ENCODE measurements at places on chromosomes 3 and 15.

- DNase-seq, result no peak
Measured at GRCh38 chr15:45523166-45523460, 558 bp upstream of the SLC30A4 start.

- no peak for DNase-seq
Measured at GRCh38 chr15:69979783-69980182, 117.9 kb downstream of the TLE3 start.

DNA sequence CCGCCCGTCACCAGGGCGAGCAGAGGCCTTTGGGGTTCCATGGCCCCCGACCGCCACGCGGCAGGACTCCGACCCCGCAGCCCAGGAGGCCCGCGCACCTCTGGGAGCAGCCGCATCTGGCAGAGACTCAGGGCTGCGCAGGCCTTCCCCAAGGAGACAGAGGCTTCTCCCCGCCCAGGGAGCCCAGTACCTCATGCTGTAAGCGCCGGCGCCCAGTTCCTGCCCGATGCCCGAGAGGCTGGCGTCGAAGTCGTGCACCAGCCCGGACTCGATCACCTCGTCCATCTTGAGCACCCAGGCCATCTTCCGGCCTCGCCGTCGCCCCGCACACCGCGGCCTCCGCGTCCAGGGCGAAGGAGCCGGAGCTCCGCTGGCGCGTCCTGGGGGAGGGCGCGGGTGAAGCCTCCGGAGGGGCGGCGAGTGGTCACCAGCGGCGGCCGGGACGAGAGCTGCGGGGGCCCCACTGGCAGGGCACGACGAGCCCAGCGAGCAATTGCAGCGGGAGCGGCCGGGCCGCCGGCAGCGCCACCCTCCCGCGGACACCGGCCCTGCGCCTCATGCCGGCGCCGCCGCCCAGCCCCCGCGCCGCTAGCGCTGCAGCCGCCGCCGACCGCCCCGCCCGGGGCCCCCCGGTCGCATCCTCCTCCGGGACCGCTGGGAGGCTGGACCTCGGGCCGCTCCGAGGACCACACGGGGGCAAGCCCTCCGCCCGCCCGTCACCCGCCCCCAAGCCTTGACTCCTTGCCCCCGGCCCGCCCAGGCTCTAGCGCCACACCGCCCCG, 468 bp downstream of the UBP1 start:
- peak; percentile 36 for DNase-seq

GRCh38 chr3:112508261-112508660, 9.0 kb upstream of the BTLA start:
- no peak for DNase-seq

DNA sequence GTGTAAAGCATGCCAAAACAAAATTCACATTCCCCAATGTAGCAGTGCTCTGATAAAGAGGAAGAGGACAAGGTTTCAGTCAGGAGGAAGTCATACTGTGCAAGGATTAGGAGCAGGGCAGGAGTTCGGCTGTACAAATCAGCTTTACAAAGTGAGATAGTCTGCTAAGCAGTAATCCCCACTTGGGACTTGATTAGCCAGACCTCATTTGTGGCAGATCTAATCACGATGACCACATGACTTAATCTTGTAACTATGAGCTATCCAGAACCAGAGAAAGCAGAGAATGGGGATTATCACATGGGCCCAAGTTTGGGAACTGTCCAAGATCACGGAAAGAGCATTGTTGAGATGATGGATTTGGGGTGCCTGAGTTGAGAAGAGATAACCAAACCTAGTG, 7.8 kb downstream of the DCBLD2 start:
- no peak for DNase-seq

DNA sequence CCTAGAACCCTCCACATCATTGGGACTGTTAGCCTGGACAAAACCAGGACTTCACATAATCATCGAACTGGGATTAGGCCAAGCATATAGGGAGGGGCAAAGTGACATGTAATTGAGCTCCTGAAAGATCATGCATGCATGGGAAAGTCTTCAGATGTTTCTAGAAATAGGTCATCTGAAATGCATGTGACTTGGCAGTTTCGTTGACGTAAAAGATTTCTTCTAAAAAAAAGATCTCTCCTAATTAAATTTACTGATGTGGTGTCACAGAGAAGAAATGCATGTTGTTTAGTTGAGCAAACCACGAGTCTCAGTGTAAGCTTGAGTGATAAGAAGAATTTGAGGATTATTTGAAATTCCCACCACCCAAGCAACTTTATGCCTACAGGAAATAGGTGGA, 70.0 kb upstream of the LIMD1 start:
- peak; percentile 75 for DNase-seq

GRCh38 chr15:79357566-79357965, 46.7 kb downstream of the TMED3 start:
- DNase-seq, result no peak

DNA sequence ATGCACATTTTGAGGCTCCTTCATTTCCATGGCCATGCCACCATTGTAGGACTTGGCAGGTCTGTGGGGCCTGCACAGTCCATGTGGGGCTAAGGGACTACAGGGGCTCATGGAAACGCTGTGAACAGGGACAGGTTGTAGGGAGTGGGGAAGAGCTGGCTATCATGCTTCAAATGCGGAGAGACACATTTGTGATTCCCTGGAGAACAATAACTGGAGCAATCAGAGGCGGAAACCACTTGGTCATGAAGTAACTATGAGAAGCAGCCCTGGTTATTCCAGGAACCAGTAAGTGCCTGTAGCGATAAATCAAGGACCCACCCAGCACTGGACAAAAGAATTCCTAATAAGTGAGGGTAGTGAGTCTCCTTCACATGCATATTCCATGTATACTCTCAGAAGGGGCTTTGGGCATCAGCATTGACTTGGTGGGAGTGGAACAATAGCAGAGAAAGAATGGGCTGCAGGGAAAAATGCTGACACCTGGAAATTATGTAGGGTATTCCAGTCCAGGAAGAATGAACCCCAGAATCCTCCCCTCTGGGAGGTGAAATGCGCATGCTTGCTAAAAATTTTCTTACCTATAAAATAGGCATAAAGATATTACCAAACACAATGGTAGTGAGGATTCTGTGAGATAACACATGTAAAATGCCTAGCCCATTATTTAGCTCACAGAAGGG, 251.4 kb upstream of the ROPN1 start:
- DNase-seq, result no peak

GRCh38 chr15:100948430-100948762, 29.2 kb downstream of the LRRK1 start:
- DNase-seq, result no peak

GRCh38 chr3:51799879-51800749, 21.1 kb upstream of the IQCF6 start:
- DNase-seq, result peak; percentile 58

- no peak for DNase-seq
Measured at GRCh38 chr15:77967798-77968197, 109.7 kb downstream of the TBC1D2B start.

DNA sequence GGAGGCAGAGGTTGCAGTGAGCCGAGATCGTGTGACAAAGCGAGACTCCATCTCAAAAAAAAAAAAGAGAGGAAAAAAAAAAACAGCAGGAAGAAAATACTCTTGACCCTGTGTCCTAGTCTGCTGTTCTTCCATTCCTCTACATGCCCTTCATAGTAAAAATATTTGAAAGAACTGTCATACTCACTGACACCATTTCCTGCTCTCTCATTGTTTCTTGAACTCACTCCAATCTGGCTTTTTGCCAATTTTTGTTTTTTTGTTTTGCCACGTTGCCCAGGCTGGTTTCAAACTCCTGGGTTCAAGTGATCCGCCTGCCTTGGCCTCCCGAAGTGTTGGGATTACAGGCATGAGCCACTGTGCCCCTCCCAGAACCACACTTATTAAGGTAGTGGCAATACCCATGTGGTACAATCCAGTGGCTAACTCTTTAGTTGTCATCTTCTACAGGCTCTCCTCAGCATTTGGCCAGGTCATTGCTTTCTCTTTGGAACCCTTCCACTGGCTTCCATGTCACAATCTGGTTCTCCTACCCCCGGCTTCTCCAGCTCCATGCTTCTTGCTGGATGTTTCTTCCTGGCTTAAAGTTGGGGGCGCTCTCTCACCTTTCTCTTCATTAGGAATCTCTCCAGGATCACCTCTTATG, 238.2 kb upstream of the C2CD4B start:
- DNase-seq, result peak; percentile 90

DNA sequence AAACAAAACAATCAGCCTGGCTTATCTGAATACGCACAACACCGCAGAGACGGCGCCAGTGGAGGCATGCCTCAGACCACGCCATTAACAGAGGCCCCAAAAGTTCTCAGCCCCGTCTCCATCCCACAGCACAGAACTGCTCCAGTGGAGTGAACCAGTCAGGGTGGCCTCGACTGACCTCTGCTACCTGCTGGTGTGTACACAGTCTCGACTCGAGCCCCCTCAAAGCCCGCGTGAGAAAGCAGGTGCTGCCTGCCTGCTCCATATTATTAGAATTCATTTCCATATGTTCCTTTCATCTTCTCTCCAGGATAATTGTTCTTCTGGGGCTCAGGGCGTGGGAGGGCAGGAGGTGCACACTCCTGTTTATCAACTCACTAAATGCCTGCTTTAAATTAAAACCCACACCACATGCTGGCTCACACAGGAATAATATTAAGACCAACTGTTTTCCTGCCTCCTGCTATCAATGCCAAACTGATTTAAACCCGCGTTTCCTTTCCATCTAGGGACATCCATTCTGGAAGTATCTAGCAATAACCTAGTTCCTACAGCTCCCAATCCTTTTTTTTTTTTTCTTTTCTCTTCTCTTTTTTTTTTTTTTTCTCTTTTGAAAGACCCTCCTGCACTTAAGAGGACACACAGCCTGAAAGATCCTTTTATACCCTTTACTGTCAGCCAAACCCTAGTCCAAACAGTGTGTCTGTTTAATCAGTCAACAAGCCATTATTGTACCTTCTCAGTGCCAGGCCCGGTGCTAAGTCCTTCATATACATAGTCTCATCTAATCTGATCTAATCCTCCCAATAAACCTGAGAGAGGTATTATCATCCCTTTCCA, 101.2 kb downstream of the TLE3 start:
- DNase-seq, result no peak

DNA sequence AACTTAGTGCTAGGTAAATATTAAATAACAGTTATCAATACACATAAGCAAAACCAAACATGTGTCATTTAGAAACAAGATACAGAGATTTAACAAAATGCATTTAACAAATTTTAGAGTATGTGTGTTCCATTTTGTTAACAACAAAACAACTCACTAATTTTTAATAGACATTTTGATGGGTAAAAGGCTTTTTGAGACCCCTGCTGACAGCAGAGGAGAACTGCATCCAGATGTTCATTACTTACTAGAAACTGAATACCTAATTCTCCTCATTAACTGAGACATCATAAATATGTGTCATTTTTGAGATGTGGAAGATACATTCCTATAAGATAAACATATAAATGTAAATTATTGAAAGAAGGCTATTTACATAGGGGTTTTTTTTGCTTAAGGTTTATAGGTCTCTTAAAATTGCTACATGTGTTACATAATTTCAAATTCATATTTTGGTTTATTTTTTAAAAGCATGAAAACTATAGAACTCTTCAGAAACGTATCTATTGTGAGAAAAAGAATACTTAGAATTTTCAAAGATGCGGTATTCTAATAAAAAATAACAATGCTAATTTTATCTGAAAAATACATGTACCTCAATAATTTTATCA, 1009.8 kb downstream of the TUSC7 start:
- DNase-seq, result peak; percentile 27

DNA sequence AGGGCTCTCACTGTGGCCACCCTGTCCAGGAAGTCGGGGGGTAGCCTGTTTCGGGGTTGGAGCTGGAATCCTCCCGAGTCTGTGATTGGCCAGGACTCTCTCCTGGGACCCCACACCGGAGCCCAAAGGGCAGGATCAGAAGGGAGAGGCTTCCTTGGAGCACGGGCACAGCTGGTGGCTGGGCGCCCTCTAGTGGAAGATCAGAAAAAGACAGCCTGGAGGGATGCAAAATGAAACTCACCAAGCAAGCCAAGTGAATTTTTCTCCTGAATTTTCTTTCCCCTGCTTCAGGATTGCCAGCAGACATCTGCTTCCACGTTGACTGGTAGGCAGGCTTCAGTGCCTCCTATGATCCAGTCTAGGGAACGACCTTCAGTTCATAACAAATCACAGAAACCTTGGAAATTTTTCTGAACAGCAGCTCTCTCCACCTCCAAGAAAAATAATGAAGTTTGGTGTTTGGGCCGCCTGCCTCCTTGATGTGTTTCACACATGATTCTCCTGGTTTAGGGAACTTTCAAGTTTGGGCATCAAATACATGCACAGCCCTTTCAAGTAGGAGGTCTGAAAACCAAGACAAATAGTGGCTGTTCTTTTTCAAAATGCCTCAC, 224.6 kb downstream of the VPS13C start:
- peak; percentile 48 for DNase-seq

DNA sequence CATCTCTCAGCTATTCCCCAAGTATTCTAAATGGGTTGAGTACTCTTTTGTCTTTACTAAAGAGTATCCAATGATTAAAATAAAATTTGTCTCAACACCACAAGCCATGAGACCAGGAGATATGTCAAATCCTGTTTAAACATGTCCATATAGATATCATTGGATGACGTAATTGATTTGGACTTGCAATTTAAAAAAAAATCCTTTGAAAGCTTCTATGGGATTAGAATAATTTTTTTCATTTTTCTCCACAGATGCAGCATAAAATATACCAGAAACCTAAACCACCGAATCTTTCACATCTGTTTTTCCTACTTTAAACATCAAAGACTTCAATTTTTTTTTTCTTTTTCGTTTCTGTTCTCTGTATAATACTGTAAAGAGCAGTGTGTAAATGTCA, 1022.3 kb downstream of the EPHA3 start:
- no peak for DNase-seq

DNA sequence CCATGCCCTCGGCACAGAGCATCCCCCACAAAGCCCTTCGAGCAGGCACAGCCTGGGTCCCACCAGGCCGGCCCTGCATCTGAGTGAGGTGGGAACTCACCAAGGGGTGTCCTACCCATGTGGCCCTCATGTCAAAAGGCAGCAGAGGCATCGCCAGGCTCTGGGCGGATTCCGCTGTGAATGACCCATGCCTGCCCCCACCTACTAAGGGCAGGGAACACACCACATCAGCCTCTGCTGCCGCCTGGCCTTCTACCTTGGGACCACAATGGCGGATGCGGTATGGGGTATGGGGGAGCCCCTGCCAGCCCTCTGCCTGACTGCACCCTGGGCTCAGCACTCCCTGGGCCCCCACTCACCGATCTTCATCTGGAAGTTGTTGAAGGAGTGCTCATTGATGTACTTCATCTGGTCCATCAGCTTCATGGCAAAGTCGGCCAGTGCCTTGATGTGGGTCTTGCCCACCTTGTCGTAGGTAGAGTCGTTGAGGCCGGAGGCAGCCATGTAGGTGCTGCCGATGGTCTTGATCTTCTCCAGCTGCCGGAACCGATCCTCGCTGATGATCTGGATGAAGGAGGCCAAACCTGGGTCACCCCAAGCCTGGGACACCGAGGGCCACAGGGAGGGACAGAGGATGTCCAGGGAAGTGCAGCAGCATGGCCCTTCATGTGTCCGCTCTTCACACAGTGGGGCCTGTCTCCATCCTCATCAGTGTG, 87.8 kb downstream of the SEC22A start:
- no peak for DNase-seq
